Stimulated activated CD8-positive, alpha-beta memory T cell treated with anti-CD3 and anti-CD28 coated beads, Interleukin-4, amount 100 ng/mL, for 1 hour (primary cell): ENCODE measurements at places on chromosomes 4 and X.

GRCh38 chr4:1009542-1010394, 1.7 kb upstream of the FGFRL1 start:
- peak; percentile 66 for DNase-seq

GRCh38 chr4:146095091-146095690, 80.3 kb upstream of the LSM6 start:
- DNase-seq: no peak

DNA sequence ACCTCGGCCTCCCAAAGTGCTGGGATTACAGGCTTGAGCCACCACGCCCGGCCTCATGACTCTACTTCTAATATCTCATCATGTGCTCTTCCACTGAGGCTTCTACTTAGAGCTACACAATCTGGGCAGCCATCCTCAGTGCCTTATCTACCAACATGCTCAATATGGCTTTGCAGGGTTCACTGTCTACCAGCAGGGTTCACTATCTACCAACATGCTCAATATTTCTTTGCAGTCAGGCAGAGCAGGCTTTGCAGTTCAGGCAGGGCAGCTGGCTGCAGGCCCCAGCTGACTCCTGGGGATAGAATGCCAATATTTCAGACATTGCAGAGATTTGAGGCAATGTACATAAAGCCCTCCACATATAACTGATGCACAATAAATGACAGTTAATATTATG, 47.5 kb downstream of the PKD2 start:
- DNase-seq: no peak

- DNase-seq: no peak
Observed at GRCh38 chr4:74423104-74423503, 21.8 kb upstream of the AREG start.

DNA sequence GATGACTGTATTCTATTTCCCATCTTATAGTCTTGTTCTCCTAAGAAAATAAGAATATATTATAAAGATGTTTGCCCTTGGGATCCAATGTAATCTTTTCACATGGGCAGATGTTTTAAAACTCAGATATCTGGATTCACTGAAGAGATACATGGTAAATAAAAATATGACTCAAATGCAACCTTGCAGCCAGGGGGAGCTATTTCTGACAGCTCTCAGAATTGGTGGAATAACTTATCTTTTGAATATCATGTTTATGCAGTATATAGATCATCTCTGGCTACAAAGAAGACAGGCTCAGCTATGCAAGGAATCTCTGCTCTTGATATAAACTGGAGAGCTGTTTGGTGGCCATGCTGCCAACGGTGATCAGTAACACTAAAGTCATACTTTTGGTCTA, 274.7 kb downstream of the GLUD2 start:
- no peak for DNase-seq
